ENCODE measurements at places on chromosomes 4 and X.

- DNase-seq, result no peak
Observed at GRCh38 chrX:131081772-131082740, 23.9 kb downstream of the ARHGAP36 start.

DNA sequence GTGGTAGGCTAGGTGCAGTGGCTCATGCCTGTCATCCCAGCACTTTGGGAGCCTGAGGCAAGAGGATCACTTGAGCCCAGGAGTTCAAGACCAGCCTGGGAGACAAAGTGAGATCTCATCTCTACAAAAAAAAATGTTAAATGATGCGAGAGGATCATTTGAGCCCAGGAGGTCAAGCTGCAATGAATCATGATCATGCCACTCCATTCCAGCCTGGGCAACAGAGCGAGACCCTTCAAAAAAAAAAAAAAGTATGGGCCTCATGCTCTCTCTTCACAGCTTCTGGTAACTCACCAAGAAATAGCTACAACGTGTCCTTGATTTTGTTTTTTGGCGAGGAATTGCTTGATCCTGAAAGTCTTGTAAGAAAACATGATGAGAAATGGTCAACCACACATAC is 1.3 kb downstream of the ACE2 start:
- no peak for DNase-seq

GRCh38 chrX:46256875-46257274 is 288.3 kb downstream of the ZNF674 start:
- no peak for DNase-seq

DNA sequence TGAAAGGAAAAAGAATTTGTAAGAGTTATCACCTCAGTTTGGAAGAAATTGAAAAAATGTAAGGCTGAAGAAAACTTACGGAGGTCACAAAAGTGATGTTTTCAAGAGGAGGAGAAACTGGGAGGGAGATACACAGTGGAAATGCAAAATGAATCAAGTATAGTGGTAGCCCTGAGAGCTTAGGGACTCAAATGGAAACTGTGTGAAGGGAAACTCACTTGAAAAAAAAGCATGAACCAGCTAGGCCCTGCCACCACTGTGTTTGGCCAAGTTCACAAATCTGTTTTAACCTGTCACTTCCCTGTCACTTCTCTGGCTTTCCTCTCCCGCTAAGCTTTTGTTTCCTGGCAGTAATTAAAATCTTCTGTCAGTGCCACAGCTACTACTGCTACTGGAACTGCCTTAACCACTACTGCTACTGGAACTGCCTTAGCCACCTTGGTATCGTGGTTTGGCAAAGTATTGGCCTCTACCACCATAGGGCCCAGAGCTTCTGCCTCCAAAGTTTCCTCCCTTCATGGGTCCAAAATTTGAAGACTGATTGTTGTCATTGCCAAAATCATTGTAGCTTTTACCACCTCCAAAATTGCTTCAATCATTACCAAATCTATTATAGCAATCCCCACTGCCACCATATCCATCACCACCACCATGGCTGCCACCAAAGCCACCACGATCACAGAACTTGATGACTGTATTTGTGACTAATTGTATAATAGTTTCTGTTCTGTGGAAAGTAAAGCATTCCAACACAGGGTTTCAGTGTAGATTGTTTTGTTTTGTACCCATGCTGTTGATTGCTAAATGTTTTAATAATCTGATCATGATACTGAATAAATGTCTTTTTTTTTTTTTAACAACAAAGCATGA is 41.5 kb downstream of the SMARCA5 start:
- DNase-seq, result no peak

DNA sequence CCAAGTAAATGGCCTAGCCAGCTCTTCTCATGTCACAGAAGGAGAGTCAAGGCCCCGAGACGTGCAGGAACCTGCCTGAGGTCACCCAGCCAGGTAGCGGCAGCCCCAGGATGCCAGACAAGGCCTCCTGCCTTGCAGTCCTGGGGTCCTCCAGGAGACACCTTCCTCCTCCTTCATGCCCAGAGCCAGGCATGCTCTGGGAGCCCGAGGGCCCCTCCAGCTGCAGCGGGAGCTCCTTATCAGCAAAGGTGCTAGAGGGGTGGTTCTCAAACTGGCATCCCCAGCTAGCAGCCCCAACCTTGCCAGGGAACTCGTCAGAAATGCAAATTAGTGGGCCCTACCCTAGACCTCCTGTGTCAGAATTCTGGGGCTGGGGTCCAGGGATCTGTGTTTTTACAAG is 56.2 kb upstream of the AFAP1 start:
- DNase-seq, result no peak

GRCh38 chrX:15855568-15856221 is 1.1 kb upstream of the AP1S2 start:
- no peak for DNase-seq

- DNase-seq, result no peak
Observed at GRCh38 chr4:86055898-86056297, 304.0 kb downstream of the MAPK10 start.

DNA sequence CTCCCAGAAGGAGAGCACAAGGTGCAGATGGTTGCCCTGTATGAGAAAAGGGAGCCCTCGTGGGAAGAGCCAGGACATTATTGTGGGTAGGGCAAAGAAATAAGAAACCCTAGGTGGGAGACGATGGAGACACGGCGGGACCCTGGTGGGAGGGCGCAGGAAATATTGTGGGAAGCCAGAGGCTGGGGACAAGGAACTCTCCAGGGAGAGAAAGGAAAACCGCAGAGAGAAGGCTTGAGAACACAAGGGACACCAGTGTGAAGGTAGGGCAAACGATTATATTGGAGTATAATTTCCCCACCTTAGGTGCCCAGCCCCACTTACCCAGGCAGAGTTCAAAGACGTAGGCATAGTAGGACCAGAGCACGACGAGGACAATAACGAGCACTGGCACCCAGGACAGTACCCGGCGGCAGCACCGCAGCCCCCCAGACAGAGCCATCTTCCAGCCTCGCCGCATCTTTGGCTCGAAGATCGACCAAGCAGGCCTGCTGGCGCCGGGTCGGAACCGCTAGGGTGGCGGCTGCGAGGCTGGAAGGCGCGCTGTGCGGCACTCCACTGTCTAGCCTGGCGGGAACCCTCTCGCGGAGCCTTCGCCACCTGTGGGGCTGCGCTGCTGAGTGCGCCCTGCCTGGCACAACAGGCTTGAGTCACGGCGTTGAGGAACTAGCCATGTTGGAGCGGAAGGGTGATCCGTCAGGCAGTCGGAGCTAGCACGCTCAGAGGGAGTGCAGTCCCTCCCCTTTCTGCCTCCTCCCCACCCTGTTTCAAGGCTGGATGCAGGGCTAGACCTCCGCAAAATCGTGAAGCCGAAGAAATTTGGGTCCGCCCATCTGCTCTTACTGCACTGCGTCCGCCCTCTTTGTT is at the start of gene ZDHHC15:
ZDHHC15 (minus strand) TSS at position 473 of the 867 bp plus-strand sequence; CDS start at position 460, 13 bp downstream.
- DNase-seq, result peak; percentile 56

- DNase-seq, result no peak
Observed at GRCh38 chr4:38085751-38086150, 125.6 kb downstream of the PTTG2 start.

DNA sequence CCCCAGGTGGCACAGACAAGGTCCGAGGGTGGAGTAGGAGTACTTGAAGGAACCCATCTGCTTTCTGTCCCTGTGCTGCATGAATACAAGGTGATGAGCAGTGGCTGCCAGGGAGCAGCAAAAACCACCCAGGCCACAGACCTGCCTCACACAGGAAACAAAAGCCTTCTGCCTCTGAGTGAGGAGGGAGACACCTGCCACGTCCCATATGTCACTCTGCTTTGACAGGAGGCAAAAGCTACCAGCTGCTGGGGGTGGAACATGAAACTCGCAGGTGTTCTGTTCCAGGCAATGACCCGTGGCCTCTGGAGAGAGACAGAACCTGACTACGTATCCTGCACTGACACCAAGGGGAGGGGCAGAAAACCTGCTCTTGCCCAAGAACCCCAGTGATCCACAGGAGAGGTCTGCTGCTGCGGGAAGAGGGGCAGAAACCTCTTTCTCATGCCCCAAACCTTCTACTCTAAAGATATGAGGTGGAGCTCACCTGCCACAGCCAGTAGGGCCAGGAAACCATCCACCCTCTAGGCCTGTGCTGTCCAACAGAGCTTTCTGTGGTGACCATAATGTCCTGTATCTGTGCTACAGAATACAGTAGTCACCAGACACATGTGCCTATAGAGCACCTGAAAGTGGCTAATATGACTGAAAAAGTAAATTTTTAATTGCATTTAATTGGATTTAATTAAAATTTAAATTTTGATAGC is 172.9 kb downstream of the PRDM5 start:
- DNase-seq, result no peak

- no peak for DNase-seq
Observed at GRCh38 chr4:183434666-183435190, 9.7 kb upstream of the CDKN2AIP start.

GRCh38 chr4:79317711-79318110 is 8.2 kb downstream of the NAA11 start:
- DNase-seq, result no peak

DNA sequence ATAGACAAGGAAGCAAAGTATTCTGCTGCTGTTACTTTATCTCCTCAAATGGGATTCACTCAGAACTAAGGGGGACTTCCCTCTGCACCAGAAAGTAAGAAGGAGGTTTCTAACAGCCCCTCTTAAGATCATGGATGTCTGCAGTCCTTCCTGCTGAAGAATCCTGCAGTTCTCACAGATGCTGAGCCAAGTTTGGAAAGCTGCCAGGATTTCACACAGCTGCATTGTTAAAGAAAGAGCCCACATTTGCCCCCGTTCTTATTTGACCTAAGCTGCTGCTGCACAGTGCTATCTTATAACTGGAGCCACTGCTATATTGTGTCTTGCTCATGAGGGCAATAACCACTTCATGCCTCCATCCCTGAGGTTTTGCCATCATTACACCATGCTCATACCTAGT is 81.1 kb downstream of the FAAH2 start:
- no peak for DNase-seq

GRCh38 chrX:5290635-5291034 is 938.0 kb downstream of the NLGN4X start:
- no peak for DNase-seq

GRCh38 chr4:185210102-185210981 is 944 bp downstream of the SNX25 start:
- no peak for DNase-seq

GRCh38 chr4:185286571-185286970 is 77.2 kb downstream of the SNX25 start:
- DNase-seq, result no peak

DNA sequence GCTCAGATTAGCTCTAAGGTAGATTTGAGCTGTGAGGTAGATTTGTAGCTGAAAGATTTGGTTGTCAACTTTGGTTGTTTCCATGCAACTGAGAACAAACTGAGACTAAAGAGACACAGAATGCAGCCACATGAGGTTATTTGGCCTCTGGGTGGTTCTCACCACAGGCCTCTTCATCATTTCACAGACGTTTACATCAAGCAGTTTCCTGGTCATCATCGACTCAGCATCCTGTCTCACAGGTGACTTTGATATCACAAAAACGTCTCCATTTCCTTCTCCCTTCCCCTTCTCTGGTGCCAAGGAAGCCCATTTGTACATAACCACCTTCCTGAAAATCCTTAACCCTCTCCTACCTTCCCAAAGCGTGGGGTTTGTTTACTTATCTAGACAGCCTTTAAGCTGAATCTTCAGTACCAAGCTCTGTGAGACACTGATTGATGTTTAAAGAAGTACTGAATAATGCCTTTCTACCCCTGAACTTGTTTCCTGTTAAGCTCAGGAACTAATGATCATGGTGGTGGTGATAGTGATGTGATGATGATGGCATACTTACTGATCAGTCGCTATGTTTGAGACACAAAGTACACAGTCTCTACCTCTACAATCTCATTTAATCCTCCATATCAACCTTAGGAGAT is 81.9 kb downstream of the FAM114A1 start:
- DNase-seq, result no peak

DNA sequence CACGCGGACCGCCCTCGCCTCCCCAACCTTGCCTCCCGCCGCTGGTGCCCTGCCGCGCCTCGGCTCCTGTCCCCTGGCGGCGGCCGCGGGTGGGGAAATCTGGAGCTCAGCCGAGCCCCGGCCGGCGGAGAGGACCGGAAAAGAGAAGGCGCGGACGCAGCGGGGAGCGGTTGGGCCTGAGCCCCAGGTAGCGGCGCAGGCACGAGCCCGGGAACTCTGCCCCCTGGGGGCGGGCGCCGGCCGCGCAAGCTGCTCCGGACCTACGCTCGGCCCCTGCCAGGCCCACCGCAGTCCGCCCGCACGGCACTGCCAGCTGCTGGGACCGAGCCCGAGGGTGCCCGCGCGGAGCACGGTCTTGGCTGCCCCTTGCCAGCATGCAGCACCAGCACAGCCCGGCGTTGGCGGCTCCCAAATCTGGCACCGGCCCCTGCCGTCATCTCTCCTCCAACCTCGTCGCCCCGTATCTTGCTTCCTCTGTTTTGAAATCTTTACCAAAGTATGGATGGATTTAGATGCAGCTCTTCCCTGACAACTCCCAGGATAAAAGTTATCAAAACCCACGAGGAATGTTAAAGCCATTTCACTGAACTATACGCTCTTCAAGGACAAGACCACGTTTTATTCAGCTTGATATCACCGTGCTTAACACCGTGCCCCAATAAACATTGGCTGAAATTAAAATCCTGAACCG is at the start of gene PRSS12:
PRSS12 (minus strand) TSS at position 161 of the 691 bp plus-strand sequence. CDS start 283 bp downstream, outside the sequence.
- DNase-seq, result no peak

DNA sequence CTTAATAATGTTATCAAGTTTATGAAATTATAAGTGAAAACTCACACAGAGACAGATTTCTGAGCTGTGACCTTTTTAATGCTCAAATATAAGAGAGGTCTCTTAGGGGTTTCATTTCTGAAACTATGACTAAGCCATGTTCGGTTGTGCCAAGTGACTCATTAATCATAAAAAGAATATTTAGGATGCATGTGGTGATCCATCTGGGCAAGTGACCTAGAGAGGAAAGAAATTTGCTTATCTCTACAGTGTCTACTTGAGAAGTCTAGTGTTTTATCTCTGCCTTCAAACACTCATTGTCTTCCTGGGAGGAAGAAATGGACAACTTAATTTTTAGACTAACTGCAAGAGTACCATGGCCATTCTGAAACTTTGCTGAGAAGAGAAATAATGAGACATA is 545.3 kb upstream of the GRID2 start:
- no peak for DNase-seq

DNA sequence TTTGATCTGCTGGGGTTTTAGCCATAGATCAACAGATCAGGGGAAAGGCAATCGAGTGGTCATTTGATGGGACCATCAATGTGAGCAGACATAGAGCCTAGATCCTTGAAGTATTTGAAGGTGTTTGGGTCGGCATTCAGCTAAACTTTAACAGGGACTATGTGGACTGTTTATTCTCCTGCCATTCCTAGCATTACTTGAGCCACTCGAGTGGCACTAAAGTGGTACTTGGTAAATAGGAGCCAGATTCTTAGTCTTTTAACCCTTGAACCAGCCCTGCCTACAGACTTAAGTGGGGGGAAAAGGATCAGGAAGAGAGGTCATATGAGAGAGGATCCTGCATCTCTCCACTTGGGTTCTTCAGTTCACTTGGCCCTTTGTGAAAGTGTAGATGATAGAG is 3.8 kb downstream of the MSN start:
- DNase-seq, result no peak

DNA sequence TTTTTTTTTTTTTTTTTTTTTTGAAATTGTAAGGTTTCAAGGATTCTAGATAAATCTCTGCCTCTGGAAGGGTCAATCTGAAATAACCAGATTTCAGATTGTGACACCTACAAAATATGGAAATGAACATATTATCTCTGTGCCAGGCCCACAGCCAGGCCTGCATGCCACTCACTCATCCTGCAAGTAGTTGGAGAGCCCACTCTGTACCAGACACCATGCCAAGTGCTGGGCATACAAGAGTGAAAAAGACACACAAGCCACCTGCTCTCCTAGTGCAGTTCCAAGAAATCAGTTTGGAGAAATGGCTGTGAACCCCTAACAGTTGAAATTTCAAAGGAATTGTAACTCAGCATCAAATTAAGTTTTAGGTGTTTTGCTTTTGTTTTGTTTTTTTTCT is 145.9 kb upstream of the NOCT start:
- no peak for DNase-seq

GRCh38 chr4:113634081-113634969 is 127.2 kb downstream of the CAMK2D start:
- no peak for DNase-seq

All from uterus (tissue), 4 donors.